ENCODE measurements at places on chromosomes 12 and 14.

GRCh38 chr12:778615-779014 is 26.2 kb downstream of the WNK1 start:
- DNase-seq: no peak

GRCh38 chr12:75479963-75480461 is 543 bp upstream of the GLIPR1 start:
- no peak for DNase-seq

GRCh38 chr14:103728141-103728540 is 12.5 kb downstream of the ZFYVE21 start:
- DNase-seq: peak; percentile 22

DNA sequence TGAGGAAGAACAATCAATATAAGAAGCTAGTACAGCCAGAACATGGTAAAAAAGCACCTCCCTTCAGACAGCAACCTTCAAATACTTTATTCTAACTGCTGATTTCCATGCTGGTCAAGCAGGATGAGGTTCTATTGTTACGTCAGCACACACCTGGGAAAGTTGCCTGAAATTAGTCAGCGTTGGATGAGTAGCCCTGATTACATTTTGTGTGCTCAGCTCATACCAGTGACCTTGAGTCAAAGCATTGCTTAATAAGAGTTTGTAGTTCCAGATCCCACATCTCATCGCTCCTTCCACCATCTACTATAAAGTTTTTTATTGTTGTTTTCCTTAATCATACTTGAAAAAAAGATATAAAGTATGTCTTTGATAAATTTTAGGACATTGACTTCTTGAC is 361.5 kb downstream of the EGLN3 start:
- no peak for DNase-seq

- DNase-seq: peak; percentile 14
Observed at GRCh38 chr14:95489214-95490137, 27.0 kb downstream of the SYNE3 start.

DNA sequence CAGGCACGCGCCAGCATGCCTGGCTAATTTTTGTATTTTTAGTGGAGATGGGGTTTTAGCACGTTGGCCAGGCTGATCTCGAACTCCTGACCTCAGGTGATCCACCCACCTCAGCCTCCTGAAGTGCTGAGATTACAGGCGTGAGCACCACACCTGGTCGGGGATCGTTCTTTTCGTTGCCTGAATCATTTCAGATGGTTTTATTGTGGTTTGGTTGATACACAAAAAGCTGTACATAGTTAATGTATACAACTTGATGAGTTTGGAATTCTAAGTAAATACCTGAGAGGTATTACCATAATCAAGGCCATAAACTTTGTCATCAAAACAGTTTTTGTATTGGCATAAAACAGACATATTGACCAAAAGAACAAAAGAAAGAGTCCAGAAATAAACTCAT is 63.3 kb downstream of the RIC8B start:
- DNase-seq: no peak

DNA sequence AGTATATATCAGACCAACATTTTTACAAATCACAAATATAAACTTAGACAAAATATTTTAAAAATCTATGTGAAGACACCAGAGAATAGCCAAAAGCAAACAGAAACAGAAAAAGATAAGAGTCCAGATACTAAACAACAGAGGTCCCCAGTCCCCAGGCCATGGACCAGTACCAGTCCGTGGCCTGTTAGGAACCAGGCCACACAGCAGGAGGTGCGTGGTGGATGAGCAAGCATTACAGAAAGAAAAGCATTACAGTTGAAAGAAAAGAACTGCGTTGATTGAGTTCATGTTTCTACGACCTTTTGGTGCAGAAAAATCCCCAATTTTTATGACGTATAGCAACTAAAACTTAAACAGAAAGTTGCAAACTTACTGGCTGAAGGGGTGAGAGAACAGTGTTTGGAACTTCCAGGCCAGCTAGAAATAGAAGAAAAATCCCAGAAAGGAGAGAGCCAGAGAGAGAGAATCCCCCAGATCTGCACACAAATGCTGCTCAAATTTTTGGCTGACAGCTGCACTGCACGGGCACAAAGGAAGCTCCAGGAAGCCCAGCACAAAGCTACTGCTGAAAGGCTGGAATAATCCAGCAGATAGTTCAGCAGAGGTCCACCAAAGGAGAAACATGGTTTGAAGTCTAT is 159.6 kb upstream of the C14orf180 start:
- DNase-seq: no peak

DNA sequence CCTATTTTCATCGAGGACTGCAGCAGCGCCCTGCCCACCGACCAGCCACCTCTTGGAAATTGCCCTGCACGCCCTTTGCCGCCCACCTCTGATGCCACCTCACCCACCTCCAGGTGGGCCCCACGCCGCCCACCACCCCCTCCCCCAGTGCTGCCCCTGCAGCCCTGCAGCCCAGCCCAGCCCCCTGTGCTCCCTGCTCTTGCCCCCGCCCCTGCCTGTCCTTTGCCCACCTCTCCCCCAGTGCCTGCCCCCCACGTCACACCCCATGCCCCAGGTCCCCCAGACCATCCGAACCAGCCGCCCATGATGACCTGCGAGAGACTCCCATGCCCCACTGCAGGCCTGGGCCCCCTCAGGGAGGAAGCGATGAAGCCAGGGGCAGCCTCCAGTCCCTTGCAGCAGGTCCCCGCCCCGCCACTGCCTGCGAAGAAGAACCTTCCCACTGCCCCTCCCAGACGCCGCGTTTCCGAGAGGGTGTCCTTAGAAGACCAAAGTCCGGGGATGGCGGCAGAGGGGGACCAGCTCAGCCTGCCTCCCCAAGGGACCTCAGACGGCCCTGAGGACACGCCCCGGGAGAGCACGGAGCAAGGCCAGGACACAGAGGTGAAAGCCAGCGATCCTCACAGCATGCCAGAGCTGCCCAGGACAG is 96.5 kb downstream of the LGMN start:
- DNase-seq: peak; percentile 77

GRCh38 chr12:26287671-26288381 is 92.5 kb downstream of the SSPN start:
- peak; percentile 39 for DNase-seq

GRCh38 chr12:127165567-127166392 is 1101.2 kb upstream of the TMEM132C start:
- peak; percentile 92 for DNase-seq

DNA sequence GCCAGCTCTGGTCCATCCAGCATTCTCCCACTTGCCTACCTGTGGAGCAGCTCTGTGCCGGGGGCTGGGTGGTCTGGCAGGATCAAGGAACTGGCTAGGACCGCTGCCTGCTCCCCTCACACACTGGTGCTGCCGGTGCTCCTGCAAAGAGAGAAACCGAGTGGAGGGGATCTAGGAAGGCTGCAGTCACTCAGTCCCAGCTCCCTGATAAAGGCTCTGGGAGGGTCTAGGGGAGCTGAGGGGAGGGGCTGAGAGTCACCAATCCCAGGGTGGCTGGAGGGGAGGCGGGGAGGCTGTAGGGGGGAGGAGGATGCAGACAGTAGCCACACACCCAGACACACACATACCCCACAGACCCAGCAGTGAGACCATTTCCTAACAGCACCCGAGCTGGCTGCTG is at the start of gene TAC3:
Gene TAC3 (minus strand): TSS at position 182 of the 400 bp plus-strand sequence. CDS start 732 bp downstream, outside the sequence.
- no peak for DNase-seq

GRCh38 chr14:101134161-101134631 is 230.7 kb upstream of the RTL1 start:
- no peak for DNase-seq

GRCh38 chr12:95694136-95694535 is 96.4 kb downstream of the NTN4 start:
- DNase-seq: peak; percentile 57

DNA sequence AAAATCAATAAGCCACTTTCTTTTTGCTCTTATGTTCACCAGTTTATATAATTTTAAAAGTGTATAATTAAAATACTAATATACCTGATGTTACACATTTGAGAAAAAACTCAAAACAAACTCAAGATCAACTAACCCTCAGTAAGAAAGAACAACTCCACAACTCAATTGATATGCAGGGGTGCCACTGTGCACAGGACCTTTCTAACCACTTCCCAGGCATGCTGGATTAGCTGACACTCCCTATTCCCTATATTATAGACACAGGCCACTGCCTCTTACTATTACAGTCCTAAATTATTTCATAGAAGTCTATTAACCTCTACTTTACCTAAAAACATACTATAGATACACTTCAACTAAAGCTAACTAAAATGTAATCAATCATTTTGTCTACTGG is 191.7 kb upstream of the KRR1 start:
- no peak for DNase-seq

DNA sequence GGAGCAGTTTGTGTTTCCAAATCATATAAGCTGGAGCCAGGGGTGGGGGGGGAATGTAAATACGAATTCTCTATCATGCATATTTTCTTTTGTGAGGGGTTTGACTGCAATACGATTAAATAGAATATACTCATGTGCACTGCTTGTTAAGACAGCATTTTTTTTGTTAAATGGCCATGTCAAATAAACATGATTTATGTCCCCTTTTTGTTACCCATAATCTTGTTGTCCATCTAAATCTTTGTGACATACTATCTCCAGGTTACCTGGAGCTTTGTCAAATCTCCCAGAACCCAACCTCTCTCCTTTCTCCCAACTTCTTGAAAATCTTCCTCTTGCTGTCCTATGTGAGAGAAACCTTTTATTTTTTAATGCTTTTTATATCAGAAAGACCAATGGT is 233.1 kb downstream of the SLC25A21 start:
- no peak for DNase-seq

DNA sequence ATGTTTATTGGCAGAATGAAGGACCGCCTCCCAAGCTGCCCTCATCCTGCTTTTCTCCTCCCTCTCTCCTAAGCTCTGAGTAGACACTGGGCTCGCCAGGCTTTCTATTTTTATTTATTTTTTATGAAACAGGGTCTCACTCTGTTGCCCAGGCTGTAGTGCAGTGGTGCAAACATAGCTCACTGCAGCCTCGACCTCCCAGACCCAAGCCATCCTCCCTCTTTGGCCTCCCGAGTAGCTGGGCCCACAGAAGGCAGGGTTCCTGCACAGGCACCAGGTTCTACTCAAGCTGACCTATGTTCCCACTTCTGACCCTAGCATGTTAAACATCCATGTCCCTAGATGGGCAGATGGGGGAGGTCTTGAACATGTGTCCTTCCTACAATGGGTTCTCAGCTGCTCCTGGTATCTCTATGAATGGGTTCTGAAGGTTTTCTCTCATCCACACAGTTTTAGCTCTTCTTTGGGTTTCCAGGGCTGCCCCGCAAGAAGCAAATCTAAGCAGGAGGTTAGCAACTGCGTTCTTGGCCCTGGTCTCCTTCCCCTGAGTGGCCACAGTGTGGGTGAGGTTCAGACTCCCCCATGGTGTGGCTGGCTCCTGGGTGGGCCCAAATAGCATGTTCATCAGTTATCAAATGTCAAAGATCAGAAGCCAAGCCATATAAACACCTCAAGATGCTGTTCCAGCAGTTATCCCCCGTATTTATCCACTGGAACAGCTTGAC is 167.3 kb downstream of the ZFP36L1 start:
- DNase-seq: no peak

DNA sequence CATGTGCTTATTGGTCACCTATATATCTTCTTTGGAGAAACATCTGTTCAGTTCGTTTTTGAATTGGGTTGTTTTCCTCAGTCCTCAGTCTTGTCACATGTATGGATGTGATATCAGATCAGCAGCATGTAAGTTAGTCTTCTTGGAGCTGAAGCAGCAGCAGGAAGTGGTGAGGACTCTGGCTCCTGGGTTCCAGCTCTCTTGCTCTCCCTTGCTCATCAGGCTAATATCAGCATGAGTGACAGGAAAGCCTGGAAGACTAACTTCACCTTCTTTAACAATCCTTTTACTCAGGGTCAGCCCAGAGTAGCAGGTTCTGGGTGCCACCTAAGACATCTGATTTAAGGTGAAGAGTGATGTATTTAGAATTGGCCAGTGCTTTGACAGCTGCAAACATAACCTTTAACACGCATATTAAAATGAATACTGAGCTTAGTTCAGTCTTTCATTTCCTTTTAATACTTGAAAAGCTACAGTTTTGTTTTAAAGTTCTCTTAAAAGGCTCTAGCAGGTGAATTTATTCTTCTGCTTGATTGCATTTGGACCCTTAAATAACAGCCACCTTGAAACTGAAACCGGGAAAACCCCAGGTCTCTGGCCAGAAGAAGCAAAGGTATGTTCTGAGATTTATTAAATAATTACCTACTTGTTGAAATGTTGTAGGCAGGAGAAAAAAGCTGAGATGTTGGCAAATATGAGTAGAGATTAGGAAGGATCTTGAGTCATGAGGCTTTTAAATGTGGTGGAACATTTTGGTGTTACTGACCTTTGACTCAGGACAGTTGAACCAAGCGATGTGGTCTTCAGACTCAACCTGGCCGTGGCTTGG is 54.3 kb downstream of the DRAM1 start:
- DNase-seq: no peak

GRCh38 chr14:50063876-50064420 is 52.4 kb downstream of the VCPKMT start:
- DNase-seq: no peak

- DNase-seq: peak; percentile 50
Observed at GRCh38 chr12:124436366-124436765, 131.0 kb downstream of the NCOR2 start.

DNA sequence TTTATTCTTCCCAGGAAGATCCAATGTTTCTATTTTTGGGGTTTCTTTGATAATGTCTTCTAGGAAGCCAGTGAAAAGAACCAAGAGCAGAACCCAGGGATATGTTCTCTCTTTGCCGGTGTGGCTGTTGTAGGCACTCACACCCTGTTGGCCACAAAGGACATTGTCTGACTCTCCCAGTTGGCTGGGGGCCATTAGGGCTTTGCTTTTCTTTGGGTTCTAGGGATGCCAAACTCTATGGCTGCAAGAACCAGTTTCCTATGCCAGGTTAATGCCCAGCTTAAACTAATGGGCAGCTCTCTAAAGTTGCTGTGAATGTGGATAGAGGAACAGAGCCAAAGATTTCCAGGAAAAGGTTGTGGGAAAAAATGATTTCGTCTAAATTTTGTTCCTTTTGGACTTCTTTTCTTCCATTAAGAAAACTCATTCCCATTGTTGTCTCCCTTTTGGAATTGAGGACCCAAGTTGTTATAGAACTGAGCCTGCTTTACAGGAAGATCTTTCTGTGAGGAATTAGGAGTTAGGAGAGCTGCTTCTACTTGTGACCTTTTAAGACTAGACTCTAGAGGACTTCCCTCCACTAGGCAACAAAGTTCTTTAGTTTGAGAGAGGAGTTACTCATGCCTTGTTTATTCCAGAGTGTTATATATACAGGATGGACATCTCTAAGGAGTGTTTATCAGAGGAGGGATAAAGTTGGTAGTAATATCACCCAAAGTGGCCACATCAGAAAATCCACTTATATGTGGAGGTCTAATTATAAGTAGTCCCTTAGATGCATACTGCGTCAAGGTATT is 13.1 kb downstream of the COPZ1 start:
- DNase-seq: no peak

DNA sequence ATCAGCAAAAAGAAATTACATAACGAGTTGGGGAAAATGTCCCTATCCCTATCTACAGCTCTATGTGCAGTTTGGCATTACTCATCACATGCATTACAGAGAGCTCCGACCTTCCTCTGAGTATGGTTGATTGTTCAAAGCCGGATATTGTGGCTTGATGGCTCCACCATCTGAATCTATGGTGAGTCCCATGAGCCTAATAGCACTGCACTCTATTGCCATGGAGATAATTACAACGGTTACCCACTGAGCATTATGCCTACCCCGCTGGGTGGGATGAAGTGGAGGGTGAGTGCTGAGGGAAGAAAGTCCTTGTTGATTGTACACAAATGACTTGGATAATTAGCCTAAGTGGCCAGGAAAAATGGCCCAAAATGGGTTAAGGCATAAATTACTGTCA is 800.5 kb downstream of the NRXN3 start:
- no peak for DNase-seq

GRCh38 chr14:61553730-61554641 is 141.3 kb upstream of the HIF1A start:
- no peak for DNase-seq
